Stimulated activated CD4-positive, alpha-beta T cell treated with anti-CD3 and anti-CD28 coated beads, Interleukin-1b, Interleukin-23, amount 100 ng/mL, for 48 hours (primary cell): ENCODE measurements at places on chromosomes 4 and X.
A peak's percentile ranks its signal among the peaks of the same experiment; 100 is the strongest.

GRCh38 chr4:140930557-140930956 lies 174.4 kb upstream of the TBC1D9 start:
- DNase-seq, result no peak

DNA sequence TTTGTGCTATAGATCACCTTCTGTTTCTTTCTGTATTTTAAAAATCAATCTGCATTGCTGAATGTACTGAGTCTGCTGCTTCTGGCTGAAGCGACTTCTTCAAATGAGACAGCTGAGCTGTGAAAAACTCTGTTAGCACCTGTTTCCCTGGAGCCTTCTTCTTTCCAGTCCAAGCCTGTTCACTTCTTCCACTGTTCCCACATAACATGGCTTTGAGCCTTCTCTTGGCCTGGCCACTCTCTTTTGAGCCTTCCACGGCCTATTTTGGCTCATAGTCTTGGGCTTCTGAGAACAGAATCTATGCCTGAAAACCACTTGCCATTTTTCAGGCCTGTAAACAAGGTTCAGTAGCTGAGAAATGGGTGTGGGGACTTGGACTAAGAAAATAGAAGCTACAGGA lies 132.9 kb upstream of the IGFBP7 start:
- DNase-seq, result no peak

- no peak for DNase-seq
Measured at GRCh38 chr4:123144616-123145015, 222.2 kb upstream of the NUDT6 start.

GRCh38 chrX:13147733-13148132 lies 103.3 kb upstream of the FAM9C start:
- DNase-seq, result no peak

GRCh38 chr4:56276547-56276946 lies 110.7 kb downstream of the AASDH start:
- DNase-seq, result peak; percentile 9

DNA sequence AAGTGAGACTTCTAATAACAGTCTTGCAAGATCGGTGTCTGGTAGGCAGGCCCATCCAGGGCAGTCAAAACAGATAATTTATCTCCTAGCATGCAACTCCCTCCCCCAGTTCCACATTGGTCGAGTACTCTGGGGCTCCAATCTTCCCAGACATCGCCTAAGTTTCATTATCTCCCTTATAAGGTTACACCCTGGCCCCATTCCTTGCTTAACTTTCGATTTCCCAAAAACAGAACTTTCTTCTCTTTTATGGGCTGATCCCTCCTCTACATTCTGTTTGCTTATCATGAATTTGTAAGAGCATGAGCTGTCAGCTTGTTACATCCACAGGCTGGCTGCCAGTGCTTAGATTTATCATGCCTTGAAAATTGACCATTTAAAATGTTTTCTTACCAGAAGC lies 471.3 kb downstream of the TECRL start:
- no peak for DNase-seq

- no peak for DNase-seq
Measured at GRCh38 chr4:145870155-145871020, 68.2 kb downstream of the ZNF827 start.

- no peak for DNase-seq
Measured at GRCh38 chr4:55876387-55876786, 22.9 kb downstream of the EXOC1 start.

DNA sequence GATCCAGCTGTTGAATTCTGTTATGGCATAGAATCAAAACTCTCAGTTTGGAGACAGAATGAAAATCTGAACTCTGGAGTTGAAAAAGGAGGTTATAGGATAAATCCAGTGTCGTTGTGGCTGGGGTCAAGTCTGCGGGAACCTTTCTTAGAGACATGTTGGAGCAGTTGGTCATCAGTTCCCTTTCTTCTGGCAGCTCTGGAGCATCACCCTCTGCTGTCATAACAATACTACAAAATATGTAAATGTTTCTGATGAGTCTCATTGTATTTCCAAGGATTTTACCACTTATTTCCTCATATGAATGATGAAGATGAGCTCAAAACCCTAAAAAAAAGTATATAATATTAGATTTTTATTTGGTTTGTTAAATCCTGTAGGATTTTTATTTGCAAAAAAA lies 7.5 kb downstream of the TLR10 start:
- DNase-seq, result no peak

GRCh38 chrX:151536571-151536970 lies 26.9 kb upstream of the PASD1 start:
- no peak for DNase-seq

DNA sequence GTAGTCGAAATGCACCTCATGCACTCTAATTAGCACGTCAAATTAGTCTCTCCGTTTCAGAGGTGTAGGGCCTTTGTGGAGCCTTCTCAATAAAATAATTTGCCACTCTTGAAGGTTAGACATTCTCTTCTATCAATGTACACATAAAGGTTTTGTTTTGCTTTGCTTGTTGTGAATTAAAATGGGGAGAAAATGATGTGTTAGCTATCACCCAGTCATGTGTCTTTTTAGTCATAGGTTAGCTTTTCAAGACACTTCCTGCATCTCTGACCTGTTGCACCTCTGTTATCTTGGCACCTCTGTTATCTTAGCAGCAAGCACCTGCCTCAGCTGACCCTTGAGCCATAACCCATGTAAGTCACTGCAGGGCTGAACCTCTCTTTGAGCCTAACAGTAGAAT lies 936 bp downstream of the TMEM144 start:
- DNase-seq, result no peak

DNA sequence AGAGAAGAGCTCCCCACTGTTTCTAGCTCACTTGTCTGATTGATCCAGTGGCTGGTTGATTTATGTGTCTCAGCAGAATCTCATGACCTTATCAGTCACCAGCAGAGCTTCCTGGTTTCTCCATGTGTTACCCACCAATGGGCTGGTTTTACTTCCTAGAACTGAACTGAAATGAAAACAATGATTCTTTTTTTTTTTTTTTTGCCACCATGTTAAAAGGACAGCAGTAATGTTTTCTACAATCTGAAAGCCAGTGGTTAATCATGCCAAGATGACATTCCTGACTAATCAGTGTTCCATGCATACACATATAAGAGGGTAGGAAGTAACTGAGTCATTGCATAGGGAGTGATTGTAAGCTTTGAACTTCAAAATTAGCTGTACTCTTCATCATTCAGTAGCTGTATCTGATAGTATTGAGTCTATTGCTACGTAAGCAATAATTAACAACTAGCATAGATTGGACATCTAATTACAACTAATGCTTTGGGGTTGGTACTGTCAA lies 67.7 kb downstream of the SLC4A4 start:
- no peak for DNase-seq

DNA sequence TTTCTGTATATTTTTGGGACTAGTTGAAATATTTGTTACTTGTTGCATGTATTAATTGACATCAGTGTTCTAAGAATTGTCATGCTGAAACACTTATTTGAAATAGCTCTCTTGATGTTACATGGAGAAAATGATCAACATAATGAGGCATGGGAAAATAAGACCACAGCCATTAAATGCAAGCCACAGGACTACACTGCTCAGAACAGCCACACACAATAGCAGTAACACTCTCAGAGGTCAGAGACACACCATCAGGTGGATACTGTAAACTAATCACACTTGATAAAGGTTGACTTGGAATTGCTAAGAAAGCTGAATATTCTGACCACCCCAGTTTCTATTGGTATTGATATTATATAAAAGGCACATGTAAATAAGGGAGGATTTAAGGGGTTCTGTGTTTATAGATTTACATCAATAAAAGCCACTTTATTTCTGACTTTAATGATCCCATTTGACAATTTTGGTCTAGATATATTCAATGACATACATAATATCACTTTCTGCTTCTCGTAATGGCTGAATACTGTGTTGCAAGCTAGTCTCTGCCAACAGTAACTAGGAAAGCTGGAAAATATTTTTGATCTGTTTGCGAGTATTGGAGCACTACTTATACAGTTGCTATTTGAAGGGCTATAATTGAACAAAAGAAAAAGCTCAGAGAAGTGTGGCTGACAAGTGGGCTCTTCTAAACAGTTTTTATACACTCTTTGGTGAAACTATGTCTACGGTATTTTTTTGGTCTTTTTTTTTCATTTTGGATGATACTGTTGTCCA lies 876.5 kb upstream of the INTU start:
- DNase-seq, result no peak

DNA sequence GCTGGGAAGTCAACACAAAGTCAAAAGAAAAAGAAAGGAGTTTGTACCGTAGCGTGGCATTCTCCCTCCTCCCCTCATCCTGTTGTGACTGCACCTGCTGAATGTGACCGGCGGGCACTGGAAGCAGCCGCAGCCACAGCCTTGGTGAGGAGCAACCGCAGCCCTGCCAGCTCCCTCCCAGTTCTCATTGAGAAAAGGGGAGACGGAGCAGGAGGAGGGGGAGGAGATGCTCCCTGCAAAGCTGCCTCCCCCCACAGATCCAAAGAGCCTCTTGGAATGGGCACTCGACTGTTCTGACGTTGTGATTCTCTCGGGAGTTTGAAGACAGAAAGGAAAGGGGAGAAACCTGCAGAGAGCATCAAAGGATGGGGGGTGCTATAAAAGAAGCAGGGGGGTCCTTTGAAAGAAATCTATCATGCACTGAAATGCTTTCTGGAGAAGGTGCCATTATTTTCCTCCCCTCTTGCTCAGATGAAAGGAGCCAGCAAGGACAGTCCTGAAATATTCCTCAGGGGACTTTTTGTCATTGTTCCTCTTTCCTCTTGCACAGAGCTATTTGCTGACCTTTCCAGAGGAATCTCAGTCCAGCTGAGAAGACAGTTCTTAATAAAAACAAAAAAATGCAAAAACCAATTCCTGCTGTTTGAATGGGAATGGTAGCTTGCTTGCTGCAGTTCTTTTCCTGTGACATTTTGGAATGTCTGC lies 429.7 kb downstream of the MAPK10 start:
- no peak for DNase-seq

DNA sequence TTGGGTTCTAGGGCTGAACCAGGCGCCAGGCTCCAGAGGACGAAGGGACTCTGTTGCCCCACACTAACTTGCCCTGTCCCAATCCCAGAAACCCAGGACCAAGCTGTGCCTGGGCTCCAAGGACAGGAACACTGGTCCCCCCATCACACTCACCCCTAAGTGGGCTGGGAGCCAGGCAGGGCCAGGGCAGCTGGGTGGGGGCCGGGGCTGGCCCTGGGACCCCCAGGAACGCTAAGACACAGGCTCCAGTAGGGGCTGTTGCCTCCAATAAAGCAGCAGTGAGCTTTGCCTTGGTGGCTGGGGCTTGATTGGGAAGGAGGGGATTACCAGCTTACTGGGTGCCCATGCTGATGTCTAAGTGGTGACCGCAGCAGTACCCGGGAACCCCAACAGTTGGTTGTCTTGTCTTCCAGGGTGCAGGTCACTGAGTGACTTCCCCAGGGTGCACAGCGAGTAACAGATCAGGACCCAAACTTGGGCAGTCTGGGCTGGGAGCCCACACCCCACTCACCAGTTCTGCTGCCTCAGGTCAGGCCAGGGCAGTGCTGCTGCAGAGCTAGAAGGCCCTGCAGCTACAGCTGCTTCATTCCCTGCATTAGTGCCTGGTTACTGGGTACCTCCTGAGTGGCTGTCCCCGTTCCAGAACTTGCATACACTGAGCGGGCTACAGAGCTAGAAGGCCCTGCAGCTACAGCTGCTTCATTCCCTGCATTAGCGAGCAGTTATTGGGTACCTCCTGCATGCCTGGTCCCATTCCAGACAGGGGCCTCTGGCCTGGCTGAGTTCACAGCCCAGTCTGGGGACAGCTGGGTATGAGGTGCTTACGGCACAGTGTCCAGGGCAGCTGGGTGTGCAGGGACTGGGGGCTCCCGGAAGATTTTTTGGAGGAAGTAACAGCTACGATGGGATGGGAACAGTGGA lies 9.4 kb upstream of the ADD1 start:
- no peak for DNase-seq

- no peak for DNase-seq
Measured at GRCh38 chr4:38204339-38205035, 244.3 kb downstream of the PTTG2 start.

DNA sequence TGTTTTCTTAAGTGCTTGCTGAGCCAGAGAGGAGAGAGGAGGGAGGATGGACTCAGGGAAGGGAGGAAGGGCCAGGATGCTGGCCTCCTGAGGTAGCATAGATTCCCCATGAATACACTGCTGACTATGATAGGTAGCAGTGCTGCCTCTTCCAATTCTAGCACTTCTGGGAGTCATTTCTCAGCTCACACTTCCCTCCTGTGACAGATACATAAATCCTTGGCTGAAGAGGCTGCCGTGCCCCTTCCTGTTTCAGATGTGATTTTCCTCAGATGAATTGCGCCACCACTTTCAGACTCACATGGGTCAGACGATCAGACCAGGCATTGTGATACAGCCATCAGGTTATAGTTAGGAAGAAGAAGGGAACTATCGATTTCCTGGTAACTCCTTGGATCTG lies 22.4 kb downstream of the TSC22D3 start:
- DNase-seq, result no peak

DNA sequence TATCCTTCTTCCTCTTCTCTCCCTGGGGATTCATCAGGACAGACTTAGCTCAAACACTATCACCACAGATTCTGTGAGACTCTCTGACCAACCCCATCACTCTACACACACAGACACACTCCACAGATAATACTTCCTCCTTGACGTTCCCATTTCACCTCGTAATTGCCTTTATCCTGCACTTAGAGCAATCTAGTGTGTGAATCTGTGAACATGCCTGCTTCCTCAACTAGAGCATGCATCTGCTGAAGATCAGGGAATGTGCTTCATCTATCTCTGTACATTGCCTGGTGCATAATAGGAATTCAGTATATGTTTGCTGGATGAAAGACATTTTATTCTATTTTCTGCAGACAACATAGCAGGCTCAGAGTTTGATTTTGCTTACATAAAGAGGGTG lies 25.1 kb upstream of the HS6ST2 start:
- no peak for DNase-seq

DNA sequence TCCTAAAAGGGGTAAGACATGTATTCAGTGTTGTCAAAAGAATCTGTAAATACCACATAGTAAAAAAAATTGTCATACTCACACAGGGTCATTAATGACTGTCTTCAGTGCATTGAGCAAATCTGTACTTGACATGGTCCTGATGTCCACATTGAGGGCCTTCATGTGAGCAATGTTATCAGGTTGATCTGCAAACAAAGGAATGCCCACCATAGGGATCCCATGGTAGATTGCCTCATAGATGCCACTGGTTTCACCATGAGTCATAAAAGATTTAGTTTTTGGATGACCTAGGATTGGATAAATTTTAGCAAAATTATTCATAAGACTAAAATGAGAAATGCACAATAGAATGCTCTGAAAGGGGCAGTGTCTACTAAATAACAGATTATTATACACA lies 38.1 kb upstream of the UGT2B15 start:
- no peak for DNase-seq

DNA sequence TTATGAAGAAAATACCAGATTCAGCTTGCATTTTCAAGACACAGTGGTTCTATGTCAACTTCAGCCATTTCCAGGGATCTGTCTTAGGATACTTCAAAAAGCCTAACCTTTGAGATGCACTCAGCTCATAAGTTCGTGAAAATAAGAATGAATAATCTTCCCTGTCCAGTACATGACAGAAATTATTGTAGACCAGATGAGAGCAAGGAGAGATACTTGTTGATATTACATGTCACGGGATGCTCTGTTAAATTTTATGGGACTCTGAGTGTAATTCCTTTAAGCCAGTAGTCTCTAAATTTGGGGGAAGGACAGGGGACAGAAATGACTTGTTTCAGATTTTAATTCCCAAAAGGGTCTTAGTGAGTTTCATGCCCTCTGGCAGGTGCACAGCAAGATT lies 8.8 kb downstream of the TBL1X start:
- DNase-seq, result no peak

- DNase-seq, result no peak
Measured at GRCh38 chr4:67785528-67785927, 31.3 kb upstream of the GNRHR start.
